ENCODE measurements at places on chromosomes 7 and 10.

- no peak for DNase-seq
Measured at GRCh38 chr10:76035206-76036110, 604.0 kb downstream of the LRMDA start.

DNA sequence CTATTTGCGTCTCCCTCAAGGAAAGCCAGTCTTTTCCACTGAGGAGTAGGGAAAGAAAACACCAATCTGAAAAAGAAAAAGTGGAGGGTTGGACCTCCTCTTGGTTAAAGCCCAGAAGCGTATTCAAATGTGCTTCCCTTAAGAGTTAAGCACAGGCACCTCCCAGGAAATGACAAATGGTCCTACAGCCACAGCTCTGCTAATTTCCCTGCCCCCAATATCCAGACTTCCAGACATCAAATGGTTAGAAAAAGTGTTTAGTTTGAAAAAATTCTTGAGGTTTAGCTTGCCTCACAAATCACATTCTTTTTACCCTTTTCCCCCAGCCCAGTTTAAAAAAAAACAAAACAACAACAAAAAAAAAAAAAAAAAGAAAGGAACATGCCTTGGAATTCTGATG, 19.0 kb upstream of the COL1A2 start:
- no peak for DNase-seq

DNA sequence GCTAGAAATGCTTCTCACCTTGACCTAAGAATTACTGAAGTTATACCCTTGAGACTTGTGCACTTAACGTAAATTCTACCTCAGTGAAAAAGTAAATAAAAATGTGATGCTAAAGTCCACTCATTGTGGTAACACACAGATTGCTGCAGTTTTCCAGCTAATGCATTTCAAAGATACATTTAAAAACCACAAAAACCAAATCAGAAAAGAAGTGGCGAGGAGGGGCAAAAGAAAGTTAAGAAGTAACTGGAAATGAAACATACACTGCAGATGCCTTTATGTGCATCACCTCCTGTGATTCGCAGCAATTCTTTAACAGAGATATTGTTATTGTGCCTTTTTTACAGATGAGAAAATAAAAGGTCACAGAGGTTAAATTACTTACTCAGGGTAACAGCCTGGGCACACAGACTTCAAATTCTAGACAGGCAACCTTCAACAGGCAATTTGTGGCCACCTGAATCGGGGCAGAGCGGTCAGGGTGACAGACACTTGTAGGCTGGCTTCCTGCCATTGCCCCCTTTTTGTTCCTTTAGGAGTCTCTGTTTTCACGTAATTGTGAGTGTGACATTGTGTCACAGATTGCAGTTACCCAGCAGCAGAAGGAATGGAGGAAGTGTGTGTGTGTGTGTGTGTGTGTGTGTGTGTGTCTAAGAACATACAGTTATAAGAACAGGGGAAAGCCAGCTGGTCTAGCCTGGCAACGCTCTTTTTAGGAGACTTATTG, 1.9 kb downstream of the WIPF3 start:
- DNase-seq, result no peak

DNA sequence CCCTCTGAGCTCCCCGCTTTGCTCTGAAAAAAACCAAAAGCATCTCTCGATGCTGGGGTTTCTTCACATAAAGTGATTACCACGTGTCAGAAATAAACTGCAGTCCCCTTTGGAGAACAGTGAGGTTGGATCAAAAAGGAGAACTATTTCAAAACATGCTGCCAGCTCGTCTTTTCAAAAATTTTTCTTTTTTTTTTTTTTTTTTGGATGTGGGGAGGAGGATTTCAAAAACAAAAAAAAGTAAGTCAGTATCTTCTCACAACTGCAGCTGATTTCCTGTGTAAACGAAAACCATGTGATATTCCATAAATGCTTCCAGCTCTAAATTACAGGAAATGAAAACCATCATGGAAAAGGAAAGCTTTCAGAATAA, 155.0 kb upstream of the LYZL2 start:
- DNase-seq, result no peak

Measured in activated CD8-positive, alpha-beta T cell treated with anti-CD3 and anti-CD28 coated beads, Interleukin-2, amount 10 ng/mL, durations not matched to agents 7 days and 5 days (primary cell).